Osteoblast (primary cell): ENCODE measurements at places on chromosomes 1 and 21. TPM values are rescaled to one million over a fixed set of nuclear protein-coding genes. Genes with fewer than 3 reads are reported as not detected.
A peak's percentile ranks its signal among the peaks of the same experiment; 100 is the strongest.

The PRAMEF5 gene
- total RNA-seq: not detected in 2 replicates

DNA sequence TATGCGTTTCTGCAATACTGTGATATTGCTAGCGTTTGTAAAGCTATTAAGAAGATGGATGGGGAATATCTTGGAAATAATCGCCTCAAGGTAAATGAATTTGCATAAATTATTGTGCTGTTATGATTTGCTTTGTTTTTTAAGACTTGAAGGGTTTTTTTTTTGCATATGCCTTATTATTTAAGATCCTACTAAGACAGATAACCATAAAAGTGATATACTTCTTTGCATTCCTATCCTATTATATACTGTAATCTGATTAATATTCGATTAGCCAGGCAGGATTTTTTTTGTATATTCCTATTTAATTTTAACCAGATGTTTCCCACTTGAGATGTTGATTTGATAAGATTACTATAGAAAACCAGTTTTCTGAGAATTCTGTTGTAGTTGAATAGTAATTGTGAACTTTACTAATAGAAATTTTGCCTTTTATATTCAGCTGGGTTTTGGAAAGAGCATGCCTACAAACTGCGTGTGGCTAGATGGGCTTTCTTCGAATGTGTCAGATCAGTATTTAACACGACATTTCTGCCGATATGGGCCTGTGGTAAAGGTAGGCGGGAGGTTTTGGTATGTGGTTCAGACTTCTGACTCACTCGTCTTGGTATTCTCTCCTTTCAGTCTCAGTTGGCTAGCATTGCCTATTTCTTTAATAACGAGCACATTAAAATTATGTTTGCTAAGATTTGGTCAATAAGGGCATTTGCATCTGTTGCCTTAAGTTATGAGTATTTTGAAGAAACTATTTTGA, 56.8 kb downstream of the ZBTB17 start:
- H3K36me3 ChIP-seq: peaks cover 21% of the 10 kb centered on the region
- peak; percentile 68 for DNase-seq
- peaks cover 42% of the 10 kb centered on the region for H3K4me1 ChIP-seq
- no peaks in the 10 kb centered on the region for H3K27me3 ChIP-seq

DNA sequence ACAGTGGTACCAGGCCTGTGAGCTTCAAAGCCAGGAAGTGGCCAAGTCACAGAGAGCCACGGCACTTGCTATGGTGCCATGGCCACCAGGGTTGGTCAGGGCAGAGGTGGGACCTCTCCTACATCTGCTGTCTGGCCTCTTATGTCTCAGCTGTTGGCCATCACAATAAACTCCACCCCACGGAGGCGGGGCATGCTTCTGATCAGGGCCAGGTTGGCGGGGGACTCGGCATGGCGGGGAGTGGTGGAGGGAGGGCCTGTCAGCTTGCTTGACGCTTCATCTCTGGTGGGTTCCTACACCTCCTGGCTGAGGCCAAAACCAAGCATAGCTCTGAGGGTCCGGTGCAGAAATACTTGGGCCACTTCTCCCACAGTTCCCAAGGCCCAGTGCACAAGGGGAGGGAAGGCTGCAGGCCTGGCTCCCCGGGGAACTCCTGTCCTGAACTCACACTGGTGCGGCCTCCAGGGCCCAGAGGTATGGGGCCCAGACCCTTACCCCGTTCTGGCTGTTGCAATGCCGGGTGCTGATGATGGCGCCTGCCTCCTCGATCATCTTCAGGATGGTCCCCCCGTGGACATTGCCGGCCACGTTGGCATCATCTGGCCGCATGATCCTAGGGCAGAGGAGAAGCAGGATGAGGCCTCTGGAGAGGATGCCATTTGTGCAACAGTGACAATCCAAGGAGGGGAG, 44.2 kb downstream of the ACOT7 start:
- H3K4me1 ChIP-seq: peaks cover 12% of the 10 kb centered on the region
- DNase-seq: peak; percentile 66
- no peaks in the 10 kb centered on the region for H3K27me3 ChIP-seq
- H3K36me3 ChIP-seq: peaks cover 5% of the 10 kb centered on the region
- peak overlapping the region; percentile 70 for H3K27ac ChIP-seq

DNA sequence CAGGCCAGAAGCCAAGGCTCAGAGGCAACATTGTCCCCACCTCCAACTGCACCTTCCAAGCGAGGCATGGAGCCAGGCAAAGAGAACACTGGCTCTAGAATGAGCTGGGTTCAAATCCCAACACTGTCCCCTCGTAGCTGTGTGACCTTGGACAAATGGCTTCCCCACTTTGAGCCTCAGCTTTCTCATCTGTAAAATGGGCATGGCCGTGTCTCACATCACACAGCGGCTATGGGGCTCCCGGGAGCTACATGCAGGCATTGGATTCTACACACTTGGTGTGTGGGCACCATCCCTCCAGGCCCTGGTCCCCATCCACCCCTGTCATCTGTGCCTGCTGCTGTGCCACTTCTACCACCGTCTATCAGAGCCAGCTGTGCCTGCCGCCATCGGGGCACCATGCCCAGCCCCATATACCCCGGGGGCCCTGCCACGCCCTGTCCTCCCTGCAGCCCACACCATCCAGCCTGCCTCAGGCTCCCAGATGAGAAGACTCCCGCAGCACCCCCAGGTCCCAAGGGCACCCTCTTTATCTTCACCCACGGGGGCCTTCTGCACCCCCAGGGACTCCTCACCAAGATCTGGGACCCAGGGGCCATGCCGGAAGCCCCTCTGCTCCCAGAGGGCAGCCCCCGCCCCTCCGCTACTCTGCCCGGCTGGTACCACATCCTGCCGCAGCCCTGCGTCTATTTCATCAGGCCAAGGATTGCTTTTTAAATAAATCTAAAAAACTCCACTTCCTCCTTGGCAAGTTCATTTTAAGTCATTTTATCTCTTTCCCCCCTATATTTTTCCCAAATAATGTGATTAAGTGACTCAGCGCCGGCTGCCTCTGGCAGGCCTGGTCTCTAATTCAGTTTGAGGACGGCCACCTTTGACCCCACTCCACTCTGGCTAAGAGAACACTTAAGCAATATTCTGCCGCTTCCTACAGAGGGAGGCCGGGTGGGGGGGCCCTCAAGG, 107.8 kb upstream of the TARDBP start:
- peaks cover 8% of the 10 kb centered on the region for H3K27me3 ChIP-seq
- no peaks in the 10 kb centered on the region for H3K36me3 ChIP-seq
- H3K4me3 ChIP-seq: no peak overlapping the region
- peaks cover 12% of the 10 kb centered on the region for H3K4me1 ChIP-seq
- peak; percentile 79 for DNase-seq

The SNIP1 gene
- 10.0 and 14.1 TPM in 2 replicates for total RNA-seq

GRCh38 chr1:107934578-107934977, 30.4 kb downstream of the VAV3 start:
- no peak overlapping the region for H3K4me3 ChIP-seq
- peaks cover 29% of the 10 kb centered on the region for H3K4me1 ChIP-seq
- H3K27ac ChIP-seq: no peak overlapping the region
- no peaks in the 10 kb centered on the region for H3K27me3 ChIP-seq
- no peak for DNase-seq
- no peaks in the 10 kb centered on the region for H3K36me3 ChIP-seq

DNA sequence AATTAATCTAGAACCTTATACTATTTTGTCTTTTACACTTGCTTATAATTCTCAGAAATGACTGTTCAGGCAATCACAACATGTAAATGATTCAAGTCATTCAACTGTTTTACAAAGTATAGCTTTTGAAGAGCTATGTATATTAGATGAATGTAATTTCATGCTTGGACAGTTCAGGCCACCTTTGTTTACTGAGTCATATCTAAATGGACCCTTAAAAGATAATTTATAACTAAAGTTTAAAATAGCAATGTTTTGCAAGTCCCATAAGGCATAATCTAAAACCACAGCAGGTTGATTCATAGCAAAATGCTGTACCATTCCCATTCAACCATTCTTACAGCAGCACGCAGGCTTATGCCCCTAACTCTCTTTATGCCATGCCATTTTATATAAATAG, 64.8 kb downstream of the PIK3R3 start:
- no peaks in the 10 kb centered on the region for H3K4me1 ChIP-seq
- no peak overlapping the region for H3K4me3 ChIP-seq
- H3K36me3 ChIP-seq: no peaks in the 10 kb centered on the region
- no peak overlapping the region for H3K27ac ChIP-seq

DNA sequence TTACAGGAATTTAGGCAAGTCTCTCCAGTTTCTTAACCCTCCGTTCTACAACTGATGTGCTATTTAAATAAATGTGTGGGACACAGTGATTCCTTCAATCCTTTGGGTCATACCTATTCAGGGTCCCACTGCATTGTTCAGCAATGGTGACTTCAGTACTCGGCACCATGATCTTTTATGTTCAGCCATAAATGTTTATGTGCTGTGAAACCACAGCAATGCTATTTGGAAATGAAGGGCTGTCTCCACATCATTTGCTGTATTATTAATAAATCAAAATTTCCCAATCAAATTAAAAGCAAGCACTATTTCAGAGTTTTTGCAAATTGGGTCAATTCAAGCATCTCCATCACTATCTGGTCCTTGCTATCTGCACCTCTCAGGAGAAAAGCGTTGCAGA, 84.8 kb downstream of the NR5A2 start:
- no peaks in the 10 kb centered on the region for H3K36me3 ChIP-seq
- no peaks in the 10 kb centered on the region for H3K4me1 ChIP-seq
- DNase-seq: no peak
- H3K4me3 ChIP-seq: no peak overlapping the region
- peaks cover 34% of the 10 kb centered on the region for H3K27me3 ChIP-seq
- no peak overlapping the region for H3K27ac ChIP-seq

DNA sequence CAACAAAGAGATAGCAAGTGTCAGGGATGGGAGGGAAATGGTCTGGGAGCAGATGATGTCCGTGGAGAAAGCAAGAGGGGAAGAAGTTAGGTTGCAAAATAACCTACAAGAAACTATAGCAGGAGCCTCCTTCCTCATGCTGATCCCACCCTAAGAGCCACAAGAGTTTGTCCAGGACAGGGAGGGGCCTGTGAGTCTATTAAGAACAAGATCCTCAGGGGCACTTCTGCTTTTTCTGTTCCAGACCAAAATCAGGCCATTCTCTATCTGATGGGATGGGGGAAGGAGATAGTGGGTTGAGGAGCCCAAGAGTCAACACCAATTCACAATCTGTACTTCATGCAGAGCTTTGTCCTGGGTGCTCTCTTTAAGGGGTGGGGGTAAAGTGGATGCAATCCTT, 7.7 kb upstream of the ATP1A4 start:
- H3K36me3 ChIP-seq: no peaks in the 10 kb centered on the region
- no peaks in the 10 kb centered on the region for H3K4me1 ChIP-seq
- peaks cover 14% of the 10 kb centered on the region for H3K27me3 ChIP-seq
- no peak for DNase-seq
- no peak overlapping the region for H3K27ac ChIP-seq

DNA sequence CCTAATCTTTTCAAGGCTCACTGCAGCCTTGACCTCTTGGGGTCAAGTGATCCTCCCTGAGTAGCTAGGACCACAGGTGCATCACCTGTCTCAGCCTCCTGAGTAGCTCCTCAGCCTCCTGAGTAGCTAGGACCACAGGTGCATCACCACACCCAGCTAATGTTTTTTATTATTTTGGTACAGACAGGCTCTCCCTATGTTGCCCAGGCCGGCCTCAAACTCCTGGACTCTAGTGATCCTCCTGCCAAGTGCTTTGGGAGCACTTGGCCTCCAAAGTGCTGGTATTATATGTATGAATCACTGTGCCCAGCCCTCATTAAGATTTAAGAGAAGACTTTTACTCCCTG, 58.5 kb upstream of the S1PR1 start:
- H3K27me3 ChIP-seq: no peaks in the 10 kb centered on the region
- peaks cover 29% of the 10 kb centered on the region for H3K4me1 ChIP-seq
- H3K36me3 ChIP-seq: no peaks in the 10 kb centered on the region
- no peak overlapping the region for H3K27ac ChIP-seq

The URB1 gene
- 15.9 and 21.7 TPM in 2 replicates for total RNA-seq

GRCh38 chr1:16118706-16119105, 37.2 kb downstream of the EPHA2 start:
- no peaks in the 10 kb centered on the region for H3K27me3 ChIP-seq
- peak; percentile 51 for DNase-seq
- no peak overlapping the region for H3K27ac ChIP-seq
- H3K36me3 ChIP-seq: peaks cover 2% of the 10 kb centered on the region
- H3K4me1 ChIP-seq: peaks cover 35% of the 10 kb centered on the region
- H3K4me3 ChIP-seq: no peak overlapping the region

DNA sequence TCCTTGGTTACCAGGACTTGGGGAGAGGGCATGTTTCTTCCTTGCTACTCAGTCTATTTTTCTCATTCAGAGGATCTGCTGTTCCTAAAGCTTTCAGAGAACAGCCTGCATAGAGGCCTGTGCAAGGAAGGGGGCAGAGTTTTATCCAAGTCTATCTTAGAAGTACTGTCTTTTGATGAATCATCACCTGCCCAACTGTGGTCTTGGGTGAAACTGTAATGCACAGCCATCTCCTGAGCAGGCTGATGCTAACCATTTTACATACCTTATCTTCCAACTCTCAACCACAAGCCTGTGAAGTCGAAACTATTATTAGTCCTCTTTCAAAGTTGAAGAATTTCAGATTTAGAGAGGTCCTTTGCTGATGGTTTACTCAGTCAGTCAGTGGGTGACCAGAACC, 368.0 kb downstream of the HHAT start:
- no peak overlapping the region for H3K4me3 ChIP-seq
- no peaks in the 10 kb centered on the region for H3K4me1 ChIP-seq
- H3K36me3 ChIP-seq: no peaks in the 10 kb centered on the region

The FAM177B gene
- total RNA-seq: not detected in 2 replicates

The CDKN2C gene
- total RNA-seq: 18.9 and 34.4 TPM in 2 replicates

DNA sequence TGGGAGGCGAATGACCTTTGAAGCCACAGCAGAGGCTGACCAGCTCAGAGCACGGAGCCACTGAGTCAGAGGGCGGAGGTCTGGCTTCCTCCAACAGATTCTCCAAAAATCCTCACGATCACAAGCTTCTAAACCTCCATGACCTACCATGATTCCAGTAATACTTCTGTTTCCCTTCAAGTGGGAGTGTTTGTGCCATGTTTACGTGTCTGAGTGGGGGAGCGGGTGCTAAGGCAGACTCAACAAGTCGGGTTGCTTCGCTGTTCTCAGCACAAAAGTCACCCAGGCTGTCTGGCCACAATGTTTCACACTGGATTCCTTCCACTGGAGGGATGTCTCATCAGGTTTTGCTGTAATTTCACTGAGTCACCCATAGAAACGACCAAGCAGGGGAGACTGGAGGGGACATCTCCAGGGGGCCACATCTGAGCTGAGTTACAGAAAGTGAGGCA, 86.2 kb downstream of the SLC66A1 start:
- peak overlapping the region; percentile 95 for H3K27ac ChIP-seq
- peaks cover 57% of the 10 kb centered on the region for H3K4me1 ChIP-seq
- peaks cover 19% of the 10 kb centered on the region for H3K36me3 ChIP-seq
- H3K4me3 ChIP-seq: no peak overlapping the region
- no peaks in the 10 kb centered on the region for H3K27me3 ChIP-seq
- peak; percentile 96 for DNase-seq
